ENCODE measurements at places on chromosomes 11 and 22.

GRCh38 chr11:119612814-119613213, 116.2 kb downstream of the NECTIN1 start:
- no peak for DNase-seq

GRCh38 chr22:22865311-22866072, 22.1 kb upstream of the IGLL5 start:
- no peak for DNase-seq

DNA sequence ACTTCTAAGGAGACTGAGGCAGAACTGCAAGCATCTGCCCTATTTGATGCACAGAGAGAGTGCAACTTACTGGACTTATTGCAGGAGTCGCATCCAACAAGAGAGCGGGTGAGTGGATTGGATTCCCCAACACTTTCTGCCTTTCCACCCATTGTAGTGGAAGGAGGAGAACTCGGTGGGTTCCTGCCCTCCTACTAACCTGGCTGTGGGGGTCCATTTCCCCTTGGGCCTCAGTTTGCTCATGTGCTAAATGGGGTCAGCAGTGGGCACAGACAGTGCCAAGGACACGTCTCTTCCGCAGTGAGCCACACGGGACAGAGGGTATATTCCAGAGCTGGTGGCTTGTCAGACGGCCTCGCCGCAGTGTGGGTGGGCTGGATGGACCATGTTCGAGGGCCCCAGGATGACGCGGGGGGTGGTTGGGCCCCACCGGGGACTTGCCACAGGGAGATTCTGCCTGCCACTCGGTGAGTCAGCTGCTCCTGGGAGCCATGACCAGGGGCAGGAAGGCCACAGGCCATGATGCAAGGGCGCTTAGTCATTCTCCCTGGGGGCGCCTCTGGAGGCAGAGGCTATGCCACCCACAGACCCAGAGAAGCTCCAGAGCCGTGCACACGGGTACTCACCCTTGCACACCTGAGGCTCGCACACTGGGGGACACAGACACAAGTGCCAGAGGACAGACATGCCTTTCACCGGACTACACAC, 8.2 kb downstream of the ALX4 start:
- peak; percentile 85 for DNase-seq

GRCh38 chr11:35584321-35584720, 33.9 kb upstream of the FJX1 start:
- DNase-seq, result peak; percentile 87

- DNase-seq, result no peak
Measured at GRCh38 chr11:105783216-105783615, 173.3 kb downstream of the GRIA4 start.

GRCh38 chr22:40721266-40721665, 42.0 kb downstream of the MCHR1 start:
- peak; percentile 65 for DNase-seq

DNA sequence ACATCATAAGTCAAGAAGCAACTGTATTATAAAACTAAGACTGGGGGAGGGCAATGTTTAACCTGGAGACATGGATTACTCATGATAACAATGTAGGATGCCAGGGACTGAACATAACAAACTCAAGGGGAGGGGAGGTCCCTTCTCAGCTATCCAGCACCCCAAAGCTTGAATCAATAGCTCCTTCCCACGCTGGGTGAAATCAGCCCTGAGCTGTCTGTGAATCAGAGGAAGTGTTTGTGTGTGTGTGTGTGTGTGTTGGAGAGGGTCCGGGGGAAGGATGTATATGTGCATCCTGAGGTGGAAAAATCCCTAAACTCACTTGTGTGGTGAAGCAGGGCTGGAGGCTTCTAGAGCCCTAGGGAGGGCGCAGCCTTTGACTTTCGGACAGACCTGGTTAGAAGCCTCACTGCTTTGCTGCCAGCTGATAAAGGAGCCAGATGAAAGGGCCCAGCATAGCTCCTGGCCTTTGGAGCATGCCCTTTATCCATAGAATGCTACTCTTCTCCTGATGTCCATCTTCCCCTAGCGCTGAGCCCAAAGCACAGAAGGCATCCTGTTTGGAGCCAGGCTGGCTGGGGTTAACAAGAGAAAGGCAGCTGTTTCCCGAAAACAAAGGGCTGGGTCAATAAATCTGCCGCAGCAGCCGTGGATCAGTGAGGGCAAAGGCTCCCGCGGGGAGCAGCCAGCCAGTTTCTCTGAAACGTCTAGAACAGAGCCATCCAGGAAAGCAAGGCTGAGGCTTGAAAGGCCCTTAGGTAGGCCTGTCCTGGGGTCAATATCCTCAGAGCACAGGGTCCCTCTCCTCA, 35.8 kb downstream of the TNKS1BP1 start:
- DNase-seq, result peak; percentile 94

Measured in ELR (cell line).